WTC11 (cell line): ENCODE measurements at places on chromosomes 16 and 17. TPM values are rescaled to one million over a fixed set of nuclear protein-coding genes. Genes with fewer than 3 reads are reported as not detected.

KRTAP9-4 gene
- not detected in 3 replicates for total RNA-seq

GRCh38 chr17:29347831-29348629, 42.1 kb upstream of the TAOK1 start:
- DNase-seq, result no peak

- no peak for DNase-seq
Observed at GRCh38 chr17:48637323-48638260, 11.4 kb upstream of the HOXB9 start.

ZNF469 gene
- total RNA-seq, result 1.8 to 3.2 TPM (median 2.4 TPM) in 3 replicates

PPP1R1B gene
- 15.0 to 20.5 TPM (median 15.2 TPM) in 3 replicates for total RNA-seq

TVP23A gene
- 1.2 to 3.1 TPM (median 2.1 TPM) in 3 replicates for total RNA-seq

DNA sequence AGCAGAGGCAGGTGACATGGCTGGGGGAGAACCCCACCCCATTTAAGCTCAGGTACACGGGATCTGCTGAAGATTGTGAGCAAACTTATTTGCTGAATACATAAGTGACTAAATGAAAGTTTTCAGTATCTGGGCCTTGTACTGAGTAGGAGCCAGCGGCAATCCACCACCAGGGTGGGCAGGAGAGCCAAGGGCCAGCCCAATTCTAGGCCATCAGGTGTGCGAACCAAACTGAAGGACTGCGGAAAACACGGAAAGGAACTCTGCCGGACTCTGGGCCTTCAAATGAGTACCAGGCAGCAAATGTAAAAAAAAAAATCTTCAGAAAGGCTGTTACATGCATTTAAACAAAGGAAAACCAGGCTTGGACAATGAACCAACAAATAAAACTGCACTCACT, 19.7 kb downstream of the ARHGAP17 start:
- DNase-seq, result peak; percentile 39

DNA sequence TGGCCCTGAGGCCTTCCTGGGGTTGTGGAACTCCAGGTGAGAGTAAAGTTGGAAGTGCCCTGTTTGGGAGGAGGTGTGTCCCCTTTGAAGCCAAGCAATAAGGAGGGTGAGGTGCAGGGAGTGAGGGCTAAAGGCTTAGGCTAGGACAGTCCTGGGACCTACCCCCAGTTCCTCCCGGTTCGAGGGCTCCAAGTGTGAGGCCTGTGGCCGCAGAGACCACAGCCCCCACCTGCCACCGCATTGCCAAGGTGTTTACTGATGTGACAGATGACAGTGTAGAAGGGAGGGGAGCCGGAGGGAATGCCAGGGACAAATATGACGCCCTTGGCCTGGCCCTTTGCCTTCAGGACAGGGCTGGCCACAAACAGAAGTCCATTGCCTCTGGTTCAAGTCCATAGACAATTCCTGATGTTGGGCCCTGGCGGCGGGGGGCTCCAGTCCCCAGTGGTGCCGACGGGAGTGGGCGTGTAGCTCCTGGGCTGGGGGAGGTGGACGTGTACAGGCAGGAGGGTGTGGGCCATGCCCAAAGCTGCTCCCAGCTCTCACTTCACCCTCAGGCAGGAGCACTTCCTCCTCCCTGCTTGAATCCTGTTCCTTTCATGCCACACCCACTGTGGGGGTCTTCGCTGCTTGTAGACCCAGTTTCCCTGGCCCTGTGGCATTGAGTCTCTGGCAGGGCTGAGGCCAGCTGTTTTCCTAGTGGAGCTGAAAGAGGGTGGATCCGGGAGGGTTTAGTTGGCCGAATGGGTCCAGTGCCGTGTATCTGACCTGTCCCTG, 3.2 kb downstream of the ADORA2B start:
- DNase-seq, result no peak

TSPAN10 gene
- total RNA-seq, result 1.5 to 3.0 TPM (median 2.4 TPM) in 3 replicates

DNA sequence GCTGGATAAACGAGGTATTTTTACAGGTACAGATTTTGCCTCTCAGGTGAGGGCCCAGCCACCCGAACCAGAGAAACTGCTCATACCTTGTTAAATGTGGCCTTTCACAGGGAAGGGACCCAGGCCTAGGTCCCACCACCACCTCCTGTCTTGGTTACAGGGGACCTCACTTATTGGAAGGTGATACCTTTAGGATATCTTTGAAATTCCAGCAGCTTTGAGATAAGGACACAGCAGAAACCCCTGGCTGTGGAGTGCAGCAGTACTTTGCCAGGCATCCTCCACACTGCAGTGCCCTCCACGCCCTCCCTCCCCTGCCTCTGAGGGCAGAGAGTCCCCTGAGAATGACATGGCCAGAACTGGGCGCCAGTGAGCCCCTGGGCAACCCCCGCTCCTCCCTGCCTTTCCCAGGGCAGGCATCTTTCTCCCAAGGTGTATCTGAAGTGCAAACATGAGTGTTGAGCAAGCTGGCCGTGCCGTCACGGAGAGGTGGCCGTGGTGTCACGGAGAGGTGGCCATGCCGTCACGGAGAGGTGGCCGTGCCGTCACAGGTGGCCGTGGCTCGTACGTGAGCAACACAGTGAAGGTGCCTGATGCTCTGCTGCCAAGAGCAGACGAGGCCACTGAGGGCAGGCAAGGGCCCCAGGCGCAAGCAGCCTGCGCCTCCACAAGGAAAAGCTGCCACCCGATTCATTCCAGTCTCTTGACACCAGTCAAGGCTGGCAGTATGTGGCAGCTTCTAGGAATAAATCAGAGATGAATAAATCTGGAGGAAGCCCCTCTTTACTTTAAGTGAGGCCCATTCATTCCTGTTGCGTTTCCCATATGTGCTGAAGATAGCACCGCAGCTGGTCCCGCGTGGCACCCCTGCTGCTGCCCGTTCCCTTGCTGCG, 134.5 kb upstream of the CHMP6 start:
- no peak for DNase-seq

HS3ST3A1 gene
- 5.2 to 9.7 TPM (median 5.9 TPM) in 3 replicates for total RNA-seq

DNA sequence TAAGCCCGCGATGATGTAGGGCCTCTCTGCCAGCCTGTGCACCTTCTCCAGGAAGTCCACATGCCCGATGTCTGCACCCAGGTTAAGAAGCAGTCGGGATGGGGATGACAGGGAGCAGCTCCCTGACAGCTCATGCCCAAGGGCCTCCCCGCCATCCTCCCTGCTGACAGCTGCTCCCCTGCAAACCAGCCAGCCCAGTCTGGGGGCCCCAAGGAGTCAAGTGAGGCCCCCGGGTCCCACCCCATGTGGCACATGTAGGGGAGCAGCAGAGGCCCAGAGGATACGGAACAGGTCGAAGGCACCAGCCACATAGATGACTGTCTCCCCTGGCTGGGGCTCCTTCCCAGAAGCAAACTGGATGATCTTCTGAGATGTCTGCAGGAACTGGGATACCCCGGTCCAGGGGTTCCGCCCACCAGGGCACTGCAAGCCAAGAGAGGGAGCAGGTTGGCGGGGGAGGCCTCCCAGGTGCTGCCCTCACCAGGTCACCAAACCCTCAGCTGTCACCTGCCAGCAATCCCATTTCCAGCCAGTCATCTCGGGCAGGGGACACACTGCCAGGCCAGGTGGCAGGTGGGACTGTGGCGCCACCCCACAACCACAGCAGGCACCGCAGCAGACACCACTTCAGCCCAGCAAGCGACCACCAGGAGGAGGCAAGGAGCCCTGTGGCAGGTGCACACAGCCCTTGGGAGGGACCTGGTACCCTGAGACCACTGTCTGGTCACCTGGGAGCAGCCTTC, 4.6 kb downstream of the PCYT2 start:
- DNase-seq, result peak; percentile 60

DNA sequence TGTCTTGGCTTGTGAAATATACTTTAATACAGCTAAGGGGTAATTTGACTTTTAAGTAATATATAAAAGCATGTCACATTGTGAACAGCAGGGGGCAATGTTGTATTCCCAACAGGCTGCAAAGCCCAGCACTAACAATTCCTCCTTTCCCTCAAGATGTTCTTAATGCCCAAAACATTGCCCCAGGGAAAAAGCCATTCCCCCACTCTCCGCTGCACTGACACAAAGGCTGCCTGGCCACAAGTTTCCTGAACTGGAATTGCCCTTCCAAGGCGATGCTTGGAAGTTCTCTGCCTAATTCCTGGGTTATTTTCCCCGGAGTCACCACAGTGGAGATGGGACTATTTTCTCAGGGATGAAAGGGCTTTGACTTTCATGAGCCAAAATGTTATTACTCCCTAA, 27.2 kb downstream of the CLEC16A start:
- peak; percentile 46 for DNase-seq

GRCh38 chr16:89253548-89254287, 36.2 kb downstream of the ZNF778 start:
- no peak for DNase-seq

- DNase-seq, result no peak
Observed at GRCh38 chr16:66996324-66996982, 8.1 kb downstream of the CES4A start.

NAGS gene
- 6.1 to 8.6 TPM (median 7.6 TPM) in 3 replicates for total RNA-seq

GRAPL gene
- 0.50 to 0.60 TPM (median 0.55 TPM) in 3 replicates for total RNA-seq

DNA sequence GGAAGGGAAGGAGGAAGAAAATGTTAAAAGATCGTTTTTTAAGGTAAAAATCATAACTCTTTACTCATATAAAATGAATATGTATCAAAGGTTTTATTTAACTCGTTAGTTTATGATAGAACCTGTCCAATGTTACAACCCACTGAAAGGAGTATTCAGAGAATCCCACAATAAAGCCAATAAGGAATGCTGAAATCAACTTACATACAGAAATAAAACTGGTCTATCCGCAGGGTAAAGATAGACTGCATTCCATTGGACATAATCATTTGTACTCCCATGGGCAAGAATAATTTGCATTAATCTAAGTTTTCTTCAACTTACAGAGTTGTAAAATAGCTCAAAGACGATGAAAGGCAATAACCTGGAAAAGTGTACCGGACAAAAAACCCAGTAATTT, 17.9 kb upstream of the BEAN1 start:
- no peak for DNase-seq

DNA sequence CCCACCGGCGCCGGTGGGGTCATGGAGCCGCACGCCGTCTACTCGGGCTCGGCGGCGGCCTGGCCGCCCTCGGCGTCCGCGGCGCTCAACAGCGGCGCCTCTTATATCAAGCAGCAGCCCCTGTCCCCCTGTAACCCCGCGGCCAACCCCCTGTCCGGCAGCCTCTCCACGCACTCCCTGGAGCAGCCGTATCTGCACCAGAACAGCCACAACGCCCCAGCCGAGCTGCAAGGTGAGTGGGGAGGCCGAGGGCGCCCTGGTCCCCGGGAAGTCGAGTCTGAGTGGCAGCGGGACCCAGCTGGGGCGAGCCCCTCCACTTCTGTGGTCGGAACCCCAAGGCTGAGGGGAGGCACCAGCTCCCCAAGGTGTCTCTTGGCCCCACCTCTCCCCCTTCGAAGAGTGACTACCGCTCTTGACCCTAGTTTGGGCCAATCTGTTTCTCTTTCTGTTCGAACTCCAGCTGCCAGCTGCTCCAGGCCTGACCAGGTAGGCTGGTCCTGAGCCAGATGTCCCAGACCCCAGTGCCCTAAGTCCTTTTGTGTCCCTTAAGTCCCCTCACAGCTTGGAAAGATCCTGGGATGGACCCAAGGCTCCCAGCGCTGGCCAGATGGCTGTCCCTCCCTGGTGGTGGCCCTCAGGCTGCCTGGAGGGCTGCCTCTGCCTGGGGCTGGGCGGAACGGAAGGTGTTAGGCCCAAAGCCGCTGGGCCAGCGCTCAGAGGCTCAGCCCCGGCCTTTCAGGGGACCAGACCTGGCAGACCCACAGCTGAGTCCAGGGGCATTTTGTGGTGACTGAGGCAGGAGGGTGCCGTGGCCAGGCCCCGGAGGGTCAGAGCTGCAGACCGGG, 1.2 kb downstream of the FOXF1 start:
- no peak for DNase-seq

GRCh38 chr16:89050868-89051311, 42.8 kb upstream of the ACSF3 start:
- DNase-seq, result no peak
